ENCODE measurements at places on chromosomes 4 and X.

DNA sequence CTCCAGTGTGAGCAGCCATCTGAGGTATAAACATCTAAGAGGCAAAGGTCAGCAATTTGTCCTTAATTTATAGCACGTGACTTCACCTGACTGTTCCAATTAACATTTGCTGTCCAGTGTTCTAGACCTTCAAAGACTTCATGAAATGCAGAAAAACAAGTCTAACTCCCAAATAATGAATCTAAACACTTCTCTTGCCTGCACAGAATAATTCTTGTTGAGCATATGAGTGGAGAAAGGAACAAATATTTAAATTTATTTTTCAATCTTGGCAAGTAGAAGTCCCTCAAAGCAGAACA, 12.0 kb downstream of the RFC1 start:
- no peak for DNase-seq

GRCh38 chrX:57772637-57773036, 92.6 kb upstream of the NLRP2B start:
- DNase-seq: no peak

DNA sequence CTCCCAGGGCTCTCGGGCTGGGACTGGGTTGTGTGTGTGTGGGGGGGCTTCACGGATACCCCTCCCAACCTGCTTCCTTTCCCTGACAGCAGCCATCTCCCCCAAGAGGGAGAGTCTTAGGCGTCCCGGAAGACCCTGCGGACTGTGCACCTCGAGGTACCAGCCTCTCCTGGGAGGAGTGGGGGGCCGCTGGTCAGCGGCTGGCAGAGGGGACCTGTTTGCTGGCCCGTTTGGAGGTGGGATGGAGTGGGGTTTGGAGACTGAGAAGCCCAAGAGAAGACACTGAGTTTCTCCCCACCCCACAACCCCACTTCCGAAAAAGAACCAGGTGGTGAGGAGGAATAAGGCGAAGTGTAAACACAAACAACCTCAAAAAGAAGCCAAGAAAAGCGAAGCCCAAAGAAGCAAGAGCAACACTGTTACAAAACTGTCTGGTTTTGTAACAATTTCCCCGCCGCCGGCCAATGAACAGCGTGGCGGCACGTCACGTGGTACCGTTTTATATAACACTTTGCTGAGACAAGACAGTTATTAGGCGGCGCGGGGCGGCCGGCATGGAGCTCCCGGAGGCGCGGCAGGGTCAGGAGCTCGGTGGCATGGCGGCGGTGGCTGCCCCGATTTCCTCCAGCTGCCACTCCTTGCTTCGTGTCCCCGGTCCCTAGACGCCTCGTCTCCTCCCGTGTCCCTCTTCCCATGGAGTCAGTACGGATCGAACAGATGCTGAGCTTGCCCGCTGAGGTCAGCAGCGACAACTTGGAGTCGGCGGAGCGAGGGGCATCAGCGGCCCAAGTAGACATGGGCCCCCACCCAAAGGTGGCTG, at the start of gene LONRF3:
TSS of gene LONRF3 (plus strand) at position 531 of the 820 bp plus-strand sequence. CDS start at position 694, 163 bp downstream.
- no peak for DNase-seq

GRCh38 chr4:113687067-113687718, 74.3 kb downstream of the CAMK2D start:
- DNase-seq: no peak

DNA sequence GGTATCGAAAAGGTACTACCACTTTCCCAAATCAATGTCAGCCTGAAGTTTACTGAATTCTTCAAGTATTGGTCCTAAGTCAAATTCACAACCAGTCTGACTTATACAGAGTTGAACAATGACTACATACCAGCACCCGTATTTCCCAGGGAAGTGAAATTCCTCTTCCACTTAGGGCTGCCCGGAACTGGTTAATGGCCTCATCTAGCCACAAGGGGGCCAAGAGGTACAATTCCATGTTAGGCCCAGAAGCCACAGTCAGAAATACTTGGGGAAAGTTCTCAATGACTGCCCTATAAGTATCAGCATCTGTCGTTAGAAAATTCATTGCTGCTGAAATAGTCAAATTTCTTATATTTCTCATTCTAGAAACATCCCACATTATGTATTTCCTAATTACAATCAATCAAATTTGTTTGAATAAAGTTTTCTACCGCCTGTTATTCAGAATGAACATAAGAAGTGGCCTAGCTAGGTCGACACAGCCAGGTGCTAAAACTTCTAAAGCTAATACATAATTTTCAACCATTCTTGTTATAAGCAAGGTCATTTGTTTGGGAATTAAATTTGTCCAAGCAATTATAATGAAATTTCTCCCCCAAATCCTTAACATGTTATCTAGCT, 5.6 kb upstream of the PCDH7 start:
- no peak for DNase-seq

GRCh38 chr4:1072830-1073446, 40.4 kb downstream of the RNF212 start:
- DNase-seq: peak; percentile 24

DNA sequence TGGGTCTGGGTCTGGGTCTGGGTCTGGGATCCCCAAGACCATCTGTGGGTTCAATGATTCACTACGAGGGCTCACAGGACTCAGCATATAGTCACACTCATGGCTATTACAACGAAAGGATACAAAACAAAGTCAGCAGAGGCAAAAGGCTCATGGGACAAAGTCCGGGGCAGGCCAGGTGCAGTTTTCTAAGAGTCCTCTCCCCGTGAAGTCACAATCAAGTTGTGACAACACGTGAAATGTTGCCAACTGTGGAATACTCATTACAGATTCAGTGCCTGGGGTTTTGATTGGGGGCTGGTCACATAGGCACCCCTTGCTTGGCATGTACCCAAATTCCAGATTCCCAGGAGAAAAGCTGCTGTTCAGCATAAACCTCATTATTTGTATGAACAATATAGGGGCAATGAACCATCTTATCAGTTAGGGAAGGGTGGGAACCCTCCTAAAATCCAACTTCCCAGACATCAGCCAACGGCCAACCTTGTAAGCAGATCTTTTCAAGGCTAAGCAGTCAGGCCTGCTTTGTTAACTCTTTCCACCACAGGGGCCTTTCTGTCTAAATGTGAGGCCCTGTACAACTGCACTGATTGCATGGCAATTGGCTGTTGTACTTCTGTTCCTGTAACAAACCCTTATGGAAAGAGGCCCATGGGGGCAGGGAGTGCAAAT, 58.2 kb upstream of the DIPK2B start:
- no peak for DNase-seq

DNA sequence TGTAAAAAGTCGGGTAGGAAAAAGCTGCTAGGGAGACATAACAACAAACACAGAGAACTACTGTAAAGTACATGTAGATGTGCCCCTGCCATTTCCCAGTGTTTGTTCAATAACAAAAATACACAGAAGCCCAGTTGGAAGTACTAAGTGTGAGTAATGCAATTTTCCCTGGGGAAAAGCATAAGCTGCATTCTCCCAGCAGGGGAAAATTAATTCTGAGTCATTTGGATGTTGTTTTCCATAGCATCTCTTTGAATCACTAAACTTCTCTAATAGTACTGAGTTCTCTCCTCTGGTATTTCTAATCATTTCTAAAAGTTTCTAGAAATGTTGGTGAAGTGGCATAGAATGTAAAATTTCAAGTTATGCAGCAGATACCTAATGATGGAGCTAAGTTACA, 1114.9 kb downstream of the C4orf33 start:
- DNase-seq: no peak

DNA sequence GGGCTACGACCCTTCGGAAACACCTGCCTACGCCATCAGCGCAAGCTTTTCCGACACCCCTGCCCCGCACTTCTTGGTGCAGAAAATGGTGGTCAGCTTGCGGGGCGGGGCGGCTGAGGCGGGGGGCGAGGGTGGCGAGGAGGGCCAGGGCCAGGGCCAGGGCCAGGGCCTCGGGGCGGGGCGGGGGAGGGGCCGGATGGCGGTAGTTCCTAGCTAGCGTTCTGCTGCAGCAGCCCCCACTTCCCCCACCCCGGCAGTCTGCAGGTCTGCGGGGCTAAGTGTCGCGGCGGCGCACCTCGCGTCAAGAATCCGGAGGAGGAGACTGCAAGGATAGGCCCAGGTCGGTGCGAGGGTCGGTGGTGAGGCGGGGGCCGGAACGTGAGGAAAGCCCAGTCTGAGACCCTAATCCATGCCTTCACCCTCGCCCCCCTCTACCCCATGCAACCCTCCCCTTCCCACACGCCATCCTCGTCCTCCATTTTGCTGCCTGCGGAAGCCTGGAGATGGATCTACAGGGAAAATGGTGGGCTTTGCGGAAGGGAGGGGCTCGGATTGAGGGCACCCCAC, 600 bp downstream of the BEX4 start:
- peak; percentile 9 for DNase-seq

- DNase-seq: no peak
Observed at GRCh38 chr4:55356991-55357461, 11.0 kb downstream of the SRD5A3 start.

GRCh38 chr4:5206016-5206790, 154.9 kb downstream of the STK32B start:
- DNase-seq: no peak

- DNase-seq: no peak
Observed at GRCh38 chr4:4766564-4766963, 92.9 kb upstream of the MSX1 start.

- no peak for DNase-seq
Observed at GRCh38 chr4:131001371-131001770, 1905.4 kb downstream of the C4orf33 start.

GRCh38 chr4:110643096-110643495, 20.2 kb upstream of the PITX2 start:
- no peak for DNase-seq

DNA sequence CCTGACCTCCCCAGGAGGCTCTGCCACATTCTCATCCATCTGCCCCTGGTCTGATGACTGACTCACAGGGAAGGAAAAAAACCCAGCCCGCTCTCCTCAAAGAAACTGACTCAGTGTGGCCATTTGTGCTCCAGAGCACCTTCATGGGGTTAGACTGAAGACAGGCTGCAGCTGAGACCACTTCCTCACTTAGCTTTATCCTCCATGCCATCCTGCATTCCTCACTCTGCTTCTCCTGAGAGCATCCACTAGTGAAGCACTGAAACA, 35.9 kb upstream of the HPSE start:
- DNase-seq: no peak

DNA sequence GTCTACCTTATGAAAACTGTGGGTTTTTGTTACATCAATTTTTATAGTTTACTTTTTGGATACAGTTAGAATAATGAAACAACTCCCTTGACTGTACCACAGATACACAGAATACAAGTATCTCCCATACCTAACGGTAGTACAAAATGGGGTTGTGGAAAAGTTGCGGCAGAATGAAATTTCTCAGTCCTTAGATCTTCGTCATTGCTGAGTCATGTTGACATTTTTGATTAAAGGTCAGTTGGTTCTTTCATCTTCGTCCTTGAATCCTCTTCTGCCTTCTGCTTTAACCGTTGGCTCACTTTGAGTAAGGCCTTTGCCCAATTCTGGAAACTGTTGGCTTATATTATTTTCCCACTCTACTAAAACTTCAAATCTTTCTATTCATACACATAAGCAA, 75.6 kb downstream of the TRIML1 start:
- DNase-seq: no peak

- no peak for DNase-seq
Observed at GRCh38 chr4:138522366-138522765, 280.2 kb upstream of the SLC7A11 start.

- no peak for DNase-seq
Observed at GRCh38 chrX:149010013-149010852, 494.9 kb downstream of the IDS start.

DNA sequence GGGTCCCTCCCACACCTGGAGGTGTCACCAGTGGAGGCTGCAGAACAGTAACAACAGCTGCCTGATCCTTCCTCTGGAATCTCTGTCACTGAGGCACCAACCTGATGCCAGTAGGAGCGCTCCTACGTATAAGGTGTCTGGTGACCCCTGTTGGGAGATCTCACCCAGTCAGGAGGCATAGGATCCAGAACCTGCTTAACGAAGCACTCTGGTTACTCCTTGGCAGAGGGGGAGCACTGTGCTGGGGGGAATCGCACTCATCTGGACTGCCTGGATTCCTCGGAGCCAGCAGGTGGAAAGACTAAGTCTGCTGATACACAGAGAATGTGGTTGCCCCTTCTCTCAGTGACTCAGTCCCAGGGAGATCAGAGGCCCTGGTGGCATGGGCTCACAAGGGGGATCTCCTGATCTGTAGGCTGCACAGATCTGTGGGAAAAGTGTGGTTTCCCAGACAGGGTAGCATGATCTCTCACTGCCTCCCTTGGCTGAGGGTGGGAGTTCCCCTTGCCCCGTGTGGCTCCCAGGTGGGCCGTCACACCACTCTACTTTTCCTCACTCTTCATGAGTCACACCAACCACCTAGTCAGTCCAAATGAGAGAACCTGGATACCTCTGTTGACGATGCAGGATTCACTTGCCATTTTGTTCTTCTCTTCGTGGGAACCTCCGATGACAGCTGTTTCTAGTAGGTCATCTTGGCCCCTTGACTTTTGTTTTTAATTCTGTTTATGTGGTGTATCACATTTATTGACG, 305.9 kb downstream of the IDS start:
- no peak for DNase-seq

- no peak for DNase-seq
Observed at GRCh38 chr4:104524026-104524425, 29.3 kb upstream of the CXXC4 start.

GRCh38 chrX:99073551-99073950, 1336.5 kb downstream of the PCDH19 start:
- DNase-seq: no peak

- no peak for DNase-seq
Observed at GRCh38 chrX:1717373-1717772, 102.5 kb downstream of the ASMT start.

DNA sequence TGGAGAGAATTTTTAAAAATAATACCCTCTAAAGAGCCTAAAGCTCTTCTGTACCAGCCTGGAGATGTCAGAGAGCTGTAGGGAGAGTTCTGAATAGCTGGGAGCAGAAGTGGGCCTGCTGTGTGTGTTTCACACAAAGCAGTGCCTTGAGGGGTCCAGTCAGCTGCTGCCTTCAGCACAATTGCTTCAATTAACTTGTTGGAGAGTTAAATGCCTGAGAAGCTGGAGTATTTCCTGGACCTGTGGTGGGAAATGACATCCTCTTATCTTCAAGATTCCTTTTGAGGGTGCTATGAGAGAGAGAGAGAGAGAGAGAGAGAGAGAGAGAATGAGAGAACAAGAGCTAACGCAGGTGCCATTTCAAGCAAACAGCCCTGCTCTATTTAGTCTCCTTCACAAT, 96.2 kb upstream of the IL1RAPL2 start:
- DNase-seq: no peak

DNA sequence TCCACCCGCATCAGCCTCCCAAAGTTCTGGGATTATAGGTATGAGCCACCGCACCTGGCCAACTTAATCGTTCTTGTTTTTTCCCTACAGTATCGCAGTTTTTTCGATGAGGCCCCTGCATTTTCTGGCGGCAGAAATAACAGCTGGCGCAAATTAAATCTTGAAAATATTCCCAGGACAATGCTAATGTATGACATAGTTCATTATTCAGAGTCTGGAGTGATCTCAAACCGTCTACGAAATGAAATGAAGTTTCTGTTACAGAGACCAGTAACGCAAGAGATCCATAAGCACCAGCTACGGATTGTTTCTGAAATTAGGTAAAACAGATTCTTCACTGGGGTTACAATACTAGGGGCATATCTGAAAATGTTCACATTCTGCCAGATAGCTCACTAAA, 27.3 kb downstream of the CXorf58 start:
- DNase-seq: no peak

Data from stimulated activated CD8-positive, alpha-beta memory T cell treated with anti-CD3 and anti-CD28 coated beads, Interleukin-2, amount 100 ng/mL, for 1 hour (primary cell).